ENCODE measurements at places on chromosomes 6 and 20. TPM values are rescaled to one million over a fixed set of nuclear protein-coding genes. Genes with fewer than 3 reads are reported as not detected.

Gene SRSF6
- 229 TPM for total RNA-seq

DNA sequence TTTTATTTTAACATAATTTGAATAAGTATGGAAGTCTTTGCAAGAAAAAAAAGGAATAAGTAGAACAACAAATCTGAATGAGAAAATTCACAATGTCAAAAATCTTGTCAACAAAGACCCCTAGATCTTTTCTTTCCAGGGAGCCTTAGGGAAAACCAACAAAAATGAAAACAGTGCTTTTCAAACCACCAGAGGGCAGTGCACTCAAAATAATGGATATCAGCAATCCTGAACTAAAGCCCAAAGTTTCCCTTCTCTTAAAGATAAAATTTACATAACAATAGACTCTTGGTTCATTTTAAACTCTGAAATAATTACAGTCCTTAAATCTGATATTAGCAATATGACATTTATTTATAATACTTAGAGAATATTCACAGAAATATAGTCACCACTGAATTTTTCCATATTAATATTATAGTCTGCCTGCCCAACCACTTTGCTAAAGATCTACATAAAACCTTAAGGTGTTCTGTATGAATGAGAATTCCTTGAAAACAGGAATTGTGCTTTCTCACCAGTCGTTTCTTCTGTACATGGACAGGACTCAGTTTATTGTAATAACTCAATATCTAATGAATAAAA lies 105.3 kb upstream of the BMP5 start:
- no peaks in the 10 kb centered on the region for H3K36me3 ChIP-seq
- no peaks in the 10 kb centered on the region for H3K27me3 ChIP-seq
- no peak overlapping the region for H3K27ac ChIP-seq

DNA sequence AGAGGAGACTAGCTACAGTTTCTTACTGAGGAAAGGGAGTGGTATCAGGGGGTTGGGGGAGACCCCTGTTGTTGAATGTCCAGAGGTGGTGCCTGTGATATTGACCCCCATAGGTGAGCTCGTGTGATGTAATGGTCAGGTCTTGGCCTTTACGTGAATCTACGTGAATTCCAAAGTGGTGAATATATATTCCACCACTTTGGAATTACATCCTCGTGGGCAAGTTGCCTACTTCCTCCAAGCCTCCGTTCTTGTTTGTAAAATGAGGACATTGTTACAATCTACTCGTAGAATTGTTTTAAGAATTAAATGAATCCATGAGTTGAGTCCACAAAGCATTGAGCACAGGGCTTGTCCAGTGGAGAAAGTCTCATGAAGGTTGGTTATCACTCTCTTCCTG lies 47.3 kb downstream of the TSHZ2 start:
- no peaks in the 10 kb centered on the region for H3K36me3 ChIP-seq
- no peak overlapping the region for H3K27ac ChIP-seq
- H3K27me3 ChIP-seq, result no peaks in the 10 kb centered on the region

DNA sequence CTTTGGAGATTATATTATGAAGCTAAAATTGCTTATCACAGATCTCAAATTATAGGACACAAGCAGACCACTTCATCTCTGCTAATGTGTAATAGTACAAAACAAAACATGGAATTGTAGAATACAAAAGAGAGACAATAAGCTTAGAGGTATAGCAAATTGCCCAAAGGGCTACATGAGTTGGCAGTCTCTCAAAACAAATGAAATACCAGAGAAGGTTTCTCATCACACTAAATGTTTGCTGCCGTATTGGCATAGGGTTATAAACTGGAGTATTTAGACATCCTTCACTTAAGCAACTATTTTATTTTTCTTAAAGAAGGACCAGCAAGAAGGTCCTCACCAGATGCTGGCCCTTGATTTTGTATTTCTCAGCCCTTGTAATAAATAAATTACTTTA lies 5.9 kb upstream of the EYA4 start:
- H3K36me3 ChIP-seq, result no peaks in the 10 kb centered on the region
- H3K4me1 ChIP-seq, result no peaks in the 10 kb centered on the region
- H3K27ac ChIP-seq, result no peak overlapping the region
- H3K4me3 ChIP-seq, result no peak overlapping the region
- H3K27me3 ChIP-seq, result peaks cover 3% of the 10 kb centered on the region
- DNase-seq, result no peak

- no peak overlapping the region for H3K4me3 ChIP-seq
- H3K36me3 ChIP-seq, result no peaks in the 10 kb centered on the region
- H3K27me3 ChIP-seq, result no peaks in the 10 kb centered on the region
- no peak overlapping the region for H3K27ac ChIP-seq
Observed at GRCh38 chr6:168908166-168908565, 345.5 kb downstream of the THBS2 start.

DNA sequence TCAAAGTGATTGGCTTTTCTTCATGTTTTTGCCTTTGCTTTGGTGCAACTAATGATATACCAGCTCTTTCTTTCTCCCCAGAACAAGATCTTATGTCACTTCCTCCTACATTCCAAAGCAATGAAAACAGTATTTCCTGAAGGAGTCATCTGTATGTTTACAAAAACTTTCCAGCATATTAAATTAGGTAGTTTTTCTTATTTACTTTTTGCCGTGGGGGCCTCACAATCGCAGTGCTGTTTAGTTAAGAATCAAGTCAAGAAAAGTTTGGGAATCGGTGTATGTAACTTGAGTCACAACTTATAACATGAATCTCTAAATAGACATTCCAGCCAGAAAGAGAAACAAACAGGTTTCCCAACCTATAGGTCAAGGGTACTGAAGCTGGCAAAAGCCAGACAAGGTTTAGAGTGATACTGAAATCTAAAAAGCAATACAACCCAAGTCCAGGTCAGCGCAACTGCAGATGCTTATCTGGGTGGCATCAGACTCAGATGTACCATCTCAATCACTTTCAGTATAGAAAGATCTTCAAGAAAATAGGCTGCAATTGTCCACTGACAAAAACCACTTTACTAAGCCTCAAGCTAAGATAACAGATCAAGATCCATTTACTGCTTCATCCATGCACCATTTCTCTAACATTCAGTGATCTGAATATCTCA lies 63.6 kb downstream of the IPCEF1 start:
- no peaks in the 10 kb centered on the region for H3K4me1 ChIP-seq
- H3K4me3 ChIP-seq, result no peak overlapping the region
- DNase-seq, result no peak
- no peak overlapping the region for H3K27ac ChIP-seq

- H3K4me3 ChIP-seq, result no peak overlapping the region
- no peak overlapping the region for H3K27ac ChIP-seq
- H3K4me1 ChIP-seq, result no peaks in the 10 kb centered on the region
- H3K36me3 ChIP-seq, result no peaks in the 10 kb centered on the region
- no peak for DNase-seq
- no peaks in the 10 kb centered on the region for H3K27me3 ChIP-seq
Observed at GRCh38 chr6:74798302-74798701, 407.6 kb downstream of the COL12A1 start.

- H3K27me3 ChIP-seq, result no peaks in the 10 kb centered on the region
- DNase-seq, result no peak
- H3K4me1 ChIP-seq, result no peaks in the 10 kb centered on the region
- no peak overlapping the region for H3K4me3 ChIP-seq
- no peaks in the 10 kb centered on the region for H3K36me3 ChIP-seq
- H3K27ac ChIP-seq, result no peak overlapping the region
Observed at GRCh38 chr6:50958148-50958697, 139.6 kb downstream of the TFAP2B start.

Gene WFDC10B
- not detected for total RNA-seq

DNA sequence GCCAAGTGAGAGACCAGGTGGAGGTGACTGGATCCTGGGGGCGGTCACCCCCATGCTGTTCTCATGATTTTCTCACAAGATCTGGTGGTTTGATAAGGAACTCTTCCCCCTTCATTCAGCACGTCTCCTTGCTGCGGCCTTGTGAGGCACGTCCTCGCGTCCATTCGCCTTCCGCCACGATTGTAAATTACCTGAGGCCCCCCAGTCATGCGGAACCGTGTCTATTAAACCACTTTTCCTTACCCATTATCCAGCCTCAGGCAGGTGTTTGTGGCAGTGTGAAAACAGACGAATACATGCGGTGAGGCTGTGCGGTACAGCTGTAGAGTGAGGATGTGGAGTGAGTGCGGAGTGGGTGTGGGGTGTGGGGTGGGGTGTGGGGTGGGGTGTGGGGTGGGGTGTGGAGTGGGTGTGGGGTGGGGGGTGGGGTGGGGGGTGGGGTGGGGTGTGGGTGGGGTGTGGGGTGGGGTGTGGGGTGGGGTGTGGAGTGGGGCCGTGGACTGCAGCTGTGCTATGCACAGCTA lies 12.1 kb upstream of the NTSR1 start:
- no peak overlapping the region for H3K4me3 ChIP-seq
- H3K27me3 ChIP-seq, result peaks cover 3% of the 10 kb centered on the region
- H3K36me3 ChIP-seq, result no peaks in the 10 kb centered on the region
- no peak overlapping the region for H3K27ac ChIP-seq
- DNase-seq, result no peak
- peaks cover 15% of the 10 kb centered on the region for H3K4me1 ChIP-seq

DNA sequence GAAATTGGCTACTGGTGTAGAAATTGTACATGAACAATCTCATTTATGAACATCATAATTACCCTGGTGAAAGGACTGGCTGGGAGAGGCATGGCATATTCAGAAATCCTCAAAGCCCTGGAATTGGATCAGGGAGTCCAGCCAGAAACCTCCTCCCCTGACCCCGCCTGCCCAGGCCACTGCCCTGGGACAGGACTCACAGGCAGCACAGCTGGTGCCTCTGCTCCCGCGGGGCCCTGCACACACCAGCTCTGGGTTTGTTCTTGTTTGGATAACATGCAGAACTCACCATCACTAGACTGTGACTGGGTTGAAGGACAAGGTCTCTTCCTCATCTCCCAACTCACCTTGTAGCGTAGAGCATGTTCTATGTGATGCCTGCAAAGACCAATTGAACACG lies 56.2 kb downstream of the AGPAT4 start:
- no peak for DNase-seq
- H3K4me3 ChIP-seq, result no peak overlapping the region
- H3K27me3 ChIP-seq, result no peaks in the 10 kb centered on the region

DNA sequence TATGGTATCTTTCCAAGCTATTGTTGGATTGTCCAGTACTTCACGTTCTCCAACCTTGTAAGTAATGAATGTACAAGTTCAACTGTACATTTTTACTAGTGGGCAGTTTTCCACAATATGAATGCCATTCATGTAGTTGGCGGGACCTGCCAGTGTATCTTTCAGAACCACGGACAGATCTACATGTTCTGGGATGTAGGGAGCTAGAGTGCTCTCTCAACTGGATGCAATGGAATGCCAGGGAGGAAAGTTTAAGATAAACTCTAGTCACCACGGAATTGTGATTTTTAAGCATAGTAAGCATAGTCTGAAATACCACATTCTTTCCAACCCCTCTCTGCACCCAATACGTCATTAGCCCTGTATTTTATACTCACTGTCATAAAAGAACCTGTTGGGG lies 21.5 kb upstream of the HLA-C start:
- DNase-seq, result no peak
- no peaks in the 10 kb centered on the region for H3K36me3 ChIP-seq

DNA sequence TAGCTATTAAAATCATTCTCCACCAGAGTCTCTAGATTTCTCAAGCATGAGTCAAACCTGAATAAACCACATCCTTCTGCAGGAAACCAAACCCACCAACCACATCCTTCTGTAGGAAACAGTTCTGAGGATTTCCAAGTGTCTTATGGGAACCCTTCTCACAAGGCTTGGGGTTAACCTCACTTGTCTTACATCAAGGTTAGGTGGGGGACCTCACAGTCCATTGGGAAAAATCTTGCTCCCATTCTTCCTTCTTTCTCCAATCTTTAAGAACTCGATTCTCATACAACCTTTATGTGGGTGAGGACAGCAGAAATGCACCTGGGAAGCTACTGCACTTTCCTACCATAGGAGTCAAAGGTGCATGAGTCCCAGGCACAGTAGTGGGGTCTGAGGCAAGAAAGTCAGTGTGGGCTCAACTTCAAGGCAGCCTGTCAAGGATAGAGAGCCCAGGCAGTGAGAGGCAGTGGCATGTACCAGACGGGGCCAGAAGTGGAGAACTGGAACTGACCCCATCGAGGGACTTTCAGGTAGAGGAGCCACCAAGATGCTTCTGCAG lies 114.5 kb downstream of the SLC22A3 start:
- no peaks in the 10 kb centered on the region for H3K27me3 ChIP-seq
- DNase-seq, result peak; percentile 90
- H3K36me3 ChIP-seq, result peaks cover 3% of the 10 kb centered on the region
- H3K27ac ChIP-seq, result peak overlapping the region; percentile 61
- peaks cover 65% of the 10 kb centered on the region for H3K4me1 ChIP-seq

DNA sequence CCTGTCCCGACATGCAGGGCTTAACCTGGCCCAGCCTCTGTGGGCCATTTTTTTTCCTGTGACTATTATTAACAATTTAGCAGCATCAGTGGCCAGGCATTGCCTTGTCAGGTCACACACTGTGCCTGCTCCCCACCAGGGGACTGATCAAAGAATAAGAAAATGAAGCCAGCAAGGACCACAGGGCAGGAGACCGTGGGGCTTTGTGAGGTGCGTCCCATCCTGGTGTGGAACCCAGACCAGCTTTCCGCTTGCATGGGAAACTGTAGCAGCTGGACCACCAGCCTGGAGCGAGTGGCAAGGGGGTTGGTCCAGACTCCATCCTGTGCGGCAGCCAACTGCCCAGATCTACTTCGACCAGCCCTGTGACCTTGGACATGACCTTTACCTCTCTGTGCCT lies 218.3 kb downstream of the ANKRD60 start:
- H3K4me3 ChIP-seq, result no peak overlapping the region
- H3K36me3 ChIP-seq, result no peaks in the 10 kb centered on the region

Gene TFAP2D
- total RNA-seq, result not detected

- no peaks in the 10 kb centered on the region for H3K36me3 ChIP-seq
- H3K27me3 ChIP-seq, result no peaks in the 10 kb centered on the region
- no peaks in the 10 kb centered on the region for H3K4me1 ChIP-seq
- H3K27ac ChIP-seq, result no peak overlapping the region
Observed at GRCh38 chr6:157677235-157677634, 145.8 kb upstream of the SNX9 start.

DNA sequence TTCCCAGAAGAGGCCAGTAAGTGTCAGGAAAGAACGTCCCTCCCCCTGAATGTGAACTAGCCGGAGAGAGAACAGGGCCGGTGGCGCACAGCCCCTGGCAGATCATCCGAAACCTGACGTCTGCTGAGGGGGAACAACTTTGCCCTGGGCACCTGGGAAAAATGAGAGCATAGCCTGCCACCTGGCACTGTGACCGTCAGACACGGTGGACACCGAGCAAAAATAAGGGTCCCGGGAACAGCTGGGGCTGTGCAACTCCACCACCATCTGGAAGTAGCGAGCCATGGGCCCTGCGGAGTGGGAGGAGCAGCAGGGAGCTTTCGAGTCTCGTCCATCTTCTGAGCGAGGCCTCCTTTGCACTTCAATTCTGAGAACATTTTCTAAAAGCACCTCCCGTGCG lies 110.8 kb downstream of the EDN3 start:
- no peaks in the 10 kb centered on the region for H3K4me1 ChIP-seq
- no peak overlapping the region for H3K27ac ChIP-seq
- no peak for DNase-seq

DNA sequence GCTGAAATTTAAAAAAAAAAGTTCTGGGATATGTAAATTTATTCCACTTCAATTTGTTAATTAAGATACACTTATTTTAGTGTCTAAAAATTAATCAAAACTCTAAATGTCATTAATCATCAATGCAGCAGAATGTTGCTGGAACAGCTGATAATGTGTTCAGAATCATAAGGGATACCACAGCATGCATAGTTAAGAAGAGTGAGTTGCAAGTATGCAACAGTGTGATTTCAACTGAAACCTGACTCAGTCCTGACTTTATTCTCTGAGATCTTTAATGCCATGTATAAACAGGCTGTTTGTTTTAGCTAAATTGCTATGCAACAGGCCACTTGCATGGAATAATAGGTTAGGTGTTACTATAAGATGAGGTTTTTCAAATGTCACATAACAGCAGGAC lies 1.4 kb downstream of the GRIK2 start:
- H3K27me3 ChIP-seq, result peaks cover 22% of the 10 kb centered on the region
- no peaks in the 10 kb centered on the region for H3K4me1 ChIP-seq
- no peak overlapping the region for H3K27ac ChIP-seq

Gene TMEM74B
- total RNA-seq, result not detected
